ENCODE measurements at places on chromosomes 11 and 22.

DNA sequence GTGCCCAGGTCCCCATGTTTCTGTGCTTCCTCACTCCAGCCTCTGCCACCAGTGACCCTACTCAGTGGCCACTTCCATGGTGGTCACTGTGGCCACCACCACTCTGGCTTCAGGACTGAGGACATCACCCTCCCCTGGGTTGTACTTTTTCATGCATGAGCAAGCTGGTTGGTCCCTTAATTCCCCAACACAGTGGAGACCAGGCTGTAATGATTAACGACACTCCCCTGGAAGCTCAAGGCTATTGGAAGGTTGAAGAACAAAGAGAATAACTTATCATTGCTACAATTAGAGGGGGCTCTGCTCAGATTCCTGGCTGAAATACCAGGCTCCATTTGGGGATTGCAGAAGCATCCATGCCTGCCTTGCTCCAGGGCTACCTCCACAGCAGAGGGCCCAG lies 10.5 kb downstream of the PLAAT4 start:
- H3K27me3 ChIP-seq, result no peaks in the 10 kb centered on the region
- no peak for DNase-seq
- H3K27ac ChIP-seq, result no peak overlapping the region
- no peaks in the 10 kb centered on the region for H3K36me3 ChIP-seq

- no peaks in the 10 kb centered on the region for H3K4me1 ChIP-seq
- no peak overlapping the region for H3K4me3 ChIP-seq
- DNase-seq, result no peak
These were observed 21.8 kb upstream of the PPP6R3 start for GRCh38 chr11:68438658-68439259.

GRCh38 chr11:113497066-113497910 lies 22.1 kb upstream of the DRD2 start:
- H3K27me3 ChIP-seq, result no peaks in the 10 kb centered on the region
- H3K36me3 ChIP-seq, result no peaks in the 10 kb centered on the region
- H3K27ac ChIP-seq, result no peak overlapping the region
- no peak for DNase-seq
- no peaks in the 10 kb centered on the region for H3K4me1 ChIP-seq

GRCh38 chr22:16915701-16916100 lies 90.5 kb upstream of the XKR3 start:
- H3K4me1 ChIP-seq, result peaks cover 2% of the 10 kb centered on the region
- DNase-seq, result no peak
- H3K27me3 ChIP-seq, result no peaks in the 10 kb centered on the region
- no peak overlapping the region for H3K27ac ChIP-seq
- no peaks in the 10 kb centered on the region for H3K36me3 ChIP-seq
- H3K4me3 ChIP-seq, result no peak overlapping the region

Data from aorta (tissue), 5 donors.